Kidney glomerular epithelial cell (primary cell): ENCODE measurements at places on chromosomes 16 and 17.

DNA sequence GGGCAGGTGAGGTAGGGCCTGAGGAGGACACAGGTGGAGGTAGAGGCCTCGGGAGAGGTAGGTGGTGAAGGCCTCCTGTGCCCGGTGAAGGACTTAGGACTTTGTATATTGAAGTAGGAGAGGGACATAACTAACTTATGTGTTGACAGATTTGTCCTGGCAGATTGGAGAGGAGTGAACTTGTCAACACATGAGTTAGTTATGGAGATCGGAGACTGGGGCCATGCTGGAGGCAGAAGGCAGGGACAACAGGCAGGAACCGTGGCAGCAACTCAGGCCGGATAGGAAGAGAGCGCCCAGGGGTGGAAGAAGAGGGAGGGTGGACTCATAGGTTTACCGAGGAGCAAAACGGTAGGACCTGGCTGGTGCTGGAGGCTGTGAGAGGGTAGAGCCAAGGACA lies 18.4 kb downstream of the GLP2R start:
- no peak for DNase-seq

DNA sequence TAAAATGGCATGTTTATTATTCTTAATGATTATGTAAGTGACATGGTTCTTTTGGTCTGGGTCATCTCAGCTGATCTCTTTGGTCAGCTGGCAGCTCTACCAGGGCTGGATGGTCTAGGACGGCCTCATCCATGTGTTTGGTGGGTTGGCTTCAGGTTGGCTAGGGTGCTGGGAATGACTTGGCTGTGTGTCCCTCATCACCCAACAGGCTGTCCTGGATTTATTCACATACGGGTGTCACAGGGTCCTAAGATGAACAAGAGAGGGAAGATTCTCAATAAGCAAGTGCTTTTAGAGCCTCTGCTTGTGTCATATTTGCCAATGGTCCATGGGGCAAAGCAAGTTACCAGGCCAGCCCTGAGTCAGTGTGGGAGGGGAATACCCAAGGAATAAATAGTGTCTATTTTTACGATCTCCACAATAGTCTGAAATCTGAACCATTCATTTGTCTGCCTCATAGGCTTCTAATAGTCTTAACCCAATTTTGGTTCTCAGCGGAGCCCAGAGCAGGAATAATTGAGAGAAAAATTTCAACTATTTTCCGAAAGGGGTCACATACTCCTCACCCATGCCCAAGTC lies 157.5 kb downstream of the HS3ST2 start:
- DNase-seq = no peak

DNA sequence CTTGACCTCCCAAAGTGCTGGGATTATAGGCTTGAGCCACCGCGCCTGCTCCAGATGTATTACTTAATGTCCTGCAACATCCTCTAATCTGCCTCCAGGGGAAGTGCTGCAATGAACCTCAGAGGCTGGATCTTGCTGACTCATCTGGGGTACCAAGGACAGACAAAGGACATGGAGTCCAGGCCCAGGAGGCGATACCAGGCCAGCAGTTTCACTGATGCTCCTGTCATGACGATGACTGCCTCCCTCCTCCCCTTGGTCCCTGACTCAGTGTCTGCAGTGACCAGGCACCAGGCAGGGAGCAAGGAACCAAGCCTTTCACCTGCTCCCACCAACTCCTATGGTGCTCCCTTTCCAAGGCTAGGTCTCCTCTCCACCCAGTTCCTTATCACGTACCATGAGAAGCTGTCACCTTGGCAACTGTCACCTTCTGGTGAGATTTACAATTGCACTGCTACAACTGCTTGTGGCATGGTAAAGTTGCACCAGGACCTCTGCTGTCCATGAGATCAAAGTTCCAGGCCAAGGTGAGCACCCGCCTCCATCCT lies 21.6 kb upstream of the PHOSPHO1 start:
- DNase-seq = no peak

GRCh38 chr16:55976815-55977214 lies 101.6 kb upstream of the CES5A start:
- DNase-seq = no peak

DNA sequence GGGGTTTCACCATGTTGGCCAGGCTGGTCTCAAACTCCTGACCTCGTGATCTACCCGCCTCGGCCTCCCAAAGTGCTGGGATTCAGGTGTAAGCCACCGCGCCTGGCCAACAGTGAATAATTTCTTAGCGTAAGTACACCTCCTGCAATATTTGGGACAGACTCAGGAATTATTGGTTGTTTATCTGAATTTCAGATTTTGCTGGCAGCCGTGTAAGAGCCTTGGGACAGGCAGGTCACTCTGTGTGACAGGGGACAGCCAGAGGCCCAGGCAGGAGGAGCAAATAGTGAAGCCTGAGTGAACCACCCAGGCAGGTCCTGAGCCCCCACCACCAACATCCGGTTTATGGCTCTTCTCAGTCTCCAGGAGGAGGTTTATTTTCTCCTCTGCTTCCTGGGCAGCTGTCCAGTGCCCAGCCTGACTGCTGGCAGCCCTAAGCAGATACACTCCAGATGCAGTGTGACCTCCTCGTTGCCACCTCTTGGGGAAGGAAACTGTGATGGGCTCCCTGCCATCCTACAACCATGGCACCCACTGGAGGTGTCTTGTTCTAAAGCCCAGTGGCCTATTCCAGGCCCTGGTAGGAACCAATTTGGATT lies 26.2 kb upstream of the ADORA2B start:
- DNase-seq = no peak

DNA sequence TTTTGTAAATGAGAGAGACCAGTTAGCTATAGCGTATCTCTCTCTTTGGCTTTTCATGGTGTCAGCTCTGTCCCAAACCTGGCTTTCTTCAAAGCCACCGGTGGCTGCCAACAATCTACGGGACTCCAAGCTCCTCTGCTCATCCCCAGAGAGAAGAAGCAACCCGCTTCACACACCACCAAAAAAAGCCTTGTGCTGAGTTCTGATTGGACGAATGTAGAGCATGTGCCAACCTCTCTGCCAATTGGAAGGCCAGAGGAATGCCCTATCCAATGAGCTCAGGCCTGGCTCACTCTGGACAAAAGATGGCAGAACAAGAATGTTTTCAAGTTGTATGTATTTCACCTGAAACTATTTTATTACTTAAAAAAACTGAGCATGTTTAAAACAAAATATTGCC lies 202.4 kb downstream of the C16orf95 start:
- DNase-seq = no peak

DNA sequence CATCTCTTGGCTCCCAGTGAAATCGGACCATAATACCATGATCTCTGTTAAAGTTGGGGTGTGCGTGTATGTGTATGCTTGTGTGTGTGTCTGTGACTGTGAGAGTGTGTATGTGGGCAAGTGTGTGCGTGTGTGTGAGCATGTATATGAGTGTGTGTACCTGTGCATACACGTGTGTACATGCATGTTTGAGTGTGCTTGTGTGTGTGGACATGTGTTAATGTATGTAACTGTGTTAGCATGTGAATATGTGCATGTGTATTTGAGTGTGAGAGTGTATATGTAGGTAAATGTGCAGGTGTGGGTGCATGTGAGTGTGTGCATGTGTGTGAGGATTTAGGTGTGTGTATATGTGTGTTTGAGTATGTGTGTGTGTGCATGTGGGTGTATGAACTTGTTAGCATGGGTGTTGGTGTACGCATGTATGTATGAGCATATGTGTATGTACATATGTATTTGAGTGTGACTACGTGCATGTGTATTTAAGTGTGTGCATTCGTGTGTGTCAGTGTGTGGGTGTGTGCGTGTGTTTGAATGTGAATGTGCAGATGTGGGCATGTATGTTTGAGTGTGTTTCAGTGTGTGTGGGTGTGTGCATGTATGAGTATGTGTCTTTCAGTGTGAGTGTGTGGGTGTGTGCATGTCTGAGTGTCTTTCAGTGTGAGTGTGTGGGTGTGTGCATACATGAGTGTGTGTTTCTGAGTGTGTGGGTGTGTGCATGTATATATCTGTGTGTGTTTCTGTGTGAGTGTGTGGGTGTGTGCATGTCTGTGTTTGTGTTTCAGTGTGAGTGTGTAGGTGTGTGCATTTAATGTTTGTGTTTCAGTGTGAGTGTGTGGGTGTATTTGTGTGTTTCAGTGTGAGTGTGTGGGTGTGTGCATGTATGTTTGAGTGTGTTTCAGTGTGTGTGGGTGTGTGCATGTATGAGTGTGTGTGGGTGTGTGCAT lies 183.2 kb downstream of the SOX9 start:
- no peak for DNase-seq

DNA sequence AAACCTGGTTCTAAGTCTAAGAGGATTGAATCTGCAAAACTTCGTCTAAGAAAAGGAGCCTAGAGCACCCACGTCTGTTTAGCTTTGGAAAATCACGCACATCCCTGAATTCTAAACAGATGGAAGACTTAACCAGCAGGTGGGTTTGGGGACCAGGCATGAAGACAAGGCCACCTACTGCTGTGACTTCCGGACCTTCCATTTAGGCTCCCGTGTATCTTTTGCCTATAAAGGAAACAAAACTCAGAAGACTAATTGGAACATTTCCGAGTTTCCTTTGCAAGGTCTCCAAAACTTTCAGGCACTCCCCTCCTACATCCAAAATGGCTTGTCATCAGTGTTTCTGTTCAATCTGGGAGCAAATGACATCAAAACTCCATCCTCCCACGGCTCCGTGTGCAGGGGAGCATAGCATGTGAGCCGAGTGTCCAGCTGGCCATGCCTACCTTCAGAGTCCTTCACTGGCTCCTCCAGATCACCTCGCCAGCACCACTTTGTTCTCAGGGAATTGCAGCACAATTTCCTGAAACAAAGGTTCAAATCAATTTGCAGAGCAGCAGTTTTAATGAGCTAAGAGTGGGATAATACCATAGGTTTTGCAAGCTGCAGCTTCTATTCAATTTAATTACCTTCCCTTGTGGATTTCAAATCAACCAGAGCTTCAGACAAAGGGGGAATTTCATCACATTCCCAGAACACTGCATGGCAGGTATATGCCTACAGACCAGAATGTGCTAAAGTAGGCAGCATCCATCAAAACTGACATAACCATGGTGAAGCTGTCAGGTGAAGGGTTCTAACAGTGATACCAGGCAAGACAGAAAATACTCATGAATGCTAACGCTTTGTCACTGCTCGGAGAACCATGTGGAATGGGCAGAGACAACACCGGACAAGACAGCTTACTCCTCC lies 23.5 kb downstream of the CACNG1 start:
- no peak for DNase-seq

- DNase-seq = no peak
These were observed 54.8 kb downstream of the GPATCH8 start for GRCh38 chr17:44448412-44448811.

DNA sequence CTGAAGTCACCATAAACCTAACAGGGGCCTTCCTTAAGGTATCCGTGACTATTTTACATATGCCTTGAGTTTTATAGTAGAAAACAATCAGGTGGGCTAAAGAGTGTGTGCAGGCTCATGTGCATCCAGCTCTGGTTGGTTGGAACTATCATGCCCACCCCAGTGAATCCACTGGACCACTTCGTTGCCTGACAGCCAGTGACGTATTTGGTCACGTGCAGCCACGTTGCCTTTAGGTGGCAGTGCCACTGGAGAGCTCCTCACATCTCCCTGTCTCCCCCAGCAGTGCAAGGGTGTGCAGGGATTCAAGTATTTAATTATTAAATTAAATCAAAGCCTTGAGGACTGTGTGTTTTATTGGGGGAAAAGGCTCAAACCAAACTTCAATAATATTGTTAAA lies 42.1 kb upstream of the DNAH17 start:
- DNase-seq = no peak
